GM12878 (cell line): ENCODE measurements at places on chromosomes 16 and 17. TPM values are rescaled to one million over a fixed set of nuclear protein-coding genes. Genes with fewer than 3 reads are reported as not detected.

The CTDNEP1 gene
- 21.0 and 26.7 TPM in 2 replicates for polyA plus RNA-seq

- H3K4me3 ChIP-seq: no peak overlapping the region
- H3K36me3 ChIP-seq: no peaks in the 10 kb centered on the region
- no peak overlapping the region for H3K27ac ChIP-seq
- H3K27me3 ChIP-seq: no peaks in the 10 kb centered on the region
Observed at GRCh38 chr16:66899945-66900710, 18.6 kb downstream of the CDH16 start.

GRCh38 chr17:29115961-29116803, 64.0 kb downstream of the MYO18A start:
- H3K27ac ChIP-seq: no peak overlapping the region
- no peak for DNase-seq
- no peak overlapping the region for H3K4me3 ChIP-seq
- H3K27me3 ChIP-seq: no peaks in the 10 kb centered on the region

The MPO gene
- 0.09 and 0.11 TPM in 2 replicates for polyA plus RNA-seq

DNA sequence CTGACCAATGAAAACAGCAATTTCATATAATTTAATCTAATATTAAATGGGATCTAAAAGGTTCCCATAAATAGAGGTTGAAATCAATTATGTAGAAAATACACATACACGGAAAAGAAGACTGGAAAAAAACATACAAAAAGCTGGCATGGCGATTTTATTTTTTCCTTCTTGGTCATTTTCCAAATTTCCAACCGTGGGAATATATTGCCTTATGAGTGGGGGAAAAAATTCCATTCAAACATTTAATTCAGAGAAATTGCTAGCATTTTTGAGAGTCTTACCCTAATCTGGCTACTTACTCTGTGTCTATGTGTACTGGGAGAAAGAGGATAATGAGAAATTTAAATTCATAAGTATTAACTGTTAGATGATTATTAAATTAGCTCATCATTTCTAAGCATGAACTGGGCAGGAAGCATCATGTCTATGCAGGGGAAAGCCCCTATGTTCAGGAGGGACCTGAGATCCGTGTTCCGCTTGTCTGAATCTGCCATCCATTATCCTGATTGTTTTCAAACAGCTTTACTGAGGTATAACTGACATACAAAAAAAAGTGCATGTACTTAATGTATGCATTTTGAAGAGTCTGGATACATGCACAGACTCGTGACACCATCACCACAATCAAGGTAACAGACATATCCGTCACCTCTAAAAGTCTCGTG, 145.2 kb downstream of the XYLT1 start:
- DNase-seq: no peak
- no peaks in the 10 kb centered on the region for H3K36me3 ChIP-seq
- H3K4me1 ChIP-seq: no peaks in the 10 kb centered on the region
- H3K27ac ChIP-seq: no peak overlapping the region
- no peaks in the 10 kb centered on the region for H3K27me3 ChIP-seq

The COQ7 gene
- polyA plus RNA-seq: 15.0 and 19.7 TPM in 2 replicates

DNA sequence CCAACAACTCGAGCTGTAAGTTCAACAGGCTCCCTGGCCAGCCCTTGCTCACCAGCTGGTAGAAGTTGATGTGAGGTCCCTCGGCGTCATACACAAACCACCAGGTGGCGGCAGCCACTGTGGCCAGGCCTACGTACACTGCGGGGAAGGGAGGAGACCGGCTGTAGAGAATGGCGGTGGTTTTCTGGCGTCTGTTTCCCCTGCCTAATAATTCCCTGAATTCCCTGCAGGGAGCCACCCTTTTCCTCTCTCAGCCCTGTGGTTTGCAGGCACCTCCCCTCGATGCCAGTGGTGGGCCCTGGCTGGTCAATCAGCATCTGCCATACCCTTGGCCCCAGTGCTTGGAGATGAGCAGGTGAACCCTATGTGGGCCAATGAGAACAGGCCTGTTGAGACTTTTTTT, 18.9 kb upstream of the P2RX1 start:
- H3K4me1 ChIP-seq: no peaks in the 10 kb centered on the region
- H3K36me3 ChIP-seq: peaks cover 21% of the 10 kb centered on the region
- no peak overlapping the region for H3K27ac ChIP-seq
- DNase-seq: no peak
- H3K27me3 ChIP-seq: no peaks in the 10 kb centered on the region
- no peak overlapping the region for H3K4me3 ChIP-seq

DNA sequence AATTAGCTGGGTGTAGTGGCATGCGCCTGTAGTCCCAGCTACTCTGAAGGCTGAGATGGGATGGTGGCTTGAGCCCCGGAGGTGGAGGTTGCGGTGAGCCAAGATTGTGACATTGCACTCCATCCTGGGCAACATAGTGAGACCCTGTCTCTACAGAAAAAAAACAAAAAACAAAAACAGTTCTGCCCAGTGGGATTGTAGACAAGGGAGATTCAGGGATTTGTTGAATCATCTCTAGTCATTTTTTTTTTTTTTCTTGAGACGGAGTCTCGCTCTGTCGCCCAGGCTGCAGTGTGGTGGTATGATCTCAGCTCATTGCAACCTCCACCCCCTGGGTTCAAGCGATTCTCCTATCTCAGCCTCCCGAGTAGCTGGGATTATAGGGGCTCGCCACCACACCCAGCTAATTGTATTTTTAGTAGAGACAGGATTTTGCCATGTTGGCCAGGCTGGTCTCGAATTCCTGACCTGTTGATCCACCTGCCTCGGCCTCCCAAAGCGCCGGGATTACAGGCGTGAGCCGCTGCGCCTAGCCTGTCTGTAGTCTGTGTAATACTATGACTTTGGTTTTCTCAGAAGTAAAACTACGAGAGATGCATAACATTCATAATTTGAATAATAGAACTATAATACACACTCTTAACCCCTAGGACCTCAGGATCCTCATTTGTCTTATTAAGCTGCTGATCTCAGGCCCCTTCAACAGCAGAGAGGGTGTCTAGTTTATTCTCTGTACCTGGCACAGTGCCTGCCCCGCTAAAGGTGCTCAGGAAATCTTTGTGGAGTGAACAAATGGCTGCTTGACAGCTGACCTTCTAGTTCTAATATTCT, 1.4 kb downstream of the TEN1 start:
- H3K36me3 ChIP-seq: no peaks in the 10 kb centered on the region
- peak overlapping the region; percentile 87 for H3K4me3 ChIP-seq
- H3K27ac ChIP-seq: peak overlapping the region; percentile 99
- DNase-seq: no peak
- H3K27me3 ChIP-seq: no peaks in the 10 kb centered on the region

The CCL14 gene
- polyA plus RNA-seq: not detected in 2 replicates

The TBC1D3I gene
- 0.12 TPM in 1 of 2 replicates, not detected in the other for polyA plus RNA-seq

The DBF4B gene
- 13.2 and 17.3 TPM in 2 replicates for polyA plus RNA-seq

GRCh38 chr17:75250009-75250471, 11.4 kb downstream of the GGA3 start:
- peaks cover 27% of the 10 kb centered on the region for H3K4me1 ChIP-seq
- H3K27ac ChIP-seq: peak overlapping the region; percentile 70
- peak; percentile 79 for DNase-seq
- H3K27me3 ChIP-seq: no peaks in the 10 kb centered on the region

DNA sequence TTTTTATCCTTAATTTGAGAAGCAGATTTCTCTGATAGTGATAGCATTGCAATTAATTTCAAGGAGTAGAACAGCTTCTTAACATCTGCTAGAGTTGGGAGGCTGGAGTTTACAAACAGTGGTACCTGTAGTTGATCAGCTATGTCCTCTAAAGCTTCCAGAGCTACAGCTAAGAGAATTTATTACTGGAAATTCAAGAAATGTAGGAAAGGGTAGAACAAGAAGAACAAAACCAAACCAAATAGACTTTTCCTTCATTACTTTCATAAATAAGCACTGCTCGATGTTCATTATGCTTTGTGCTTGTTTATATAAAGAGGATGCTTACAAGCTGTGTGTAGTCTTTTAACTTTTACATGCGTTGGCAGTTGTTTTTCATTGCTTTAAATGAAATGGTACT, 333.6 kb upstream of the TBX2 start:
- H3K4me1 ChIP-seq: no peaks in the 10 kb centered on the region
- no peaks in the 10 kb centered on the region for H3K36me3 ChIP-seq
- no peak overlapping the region for H3K27ac ChIP-seq
- no peaks in the 10 kb centered on the region for H3K27me3 ChIP-seq
- H3K4me3 ChIP-seq: no peak overlapping the region

- H3K4me3 ChIP-seq: no peak overlapping the region
- peaks cover 13% of the 10 kb centered on the region for H3K36me3 ChIP-seq
- no peaks in the 10 kb centered on the region for H3K27me3 ChIP-seq
- no peak overlapping the region for H3K27ac ChIP-seq
- DNase-seq: no peak
Observed at GRCh38 chr16:2517954-2518605, 2.1 kb upstream of the AMDHD2 start.

DNA sequence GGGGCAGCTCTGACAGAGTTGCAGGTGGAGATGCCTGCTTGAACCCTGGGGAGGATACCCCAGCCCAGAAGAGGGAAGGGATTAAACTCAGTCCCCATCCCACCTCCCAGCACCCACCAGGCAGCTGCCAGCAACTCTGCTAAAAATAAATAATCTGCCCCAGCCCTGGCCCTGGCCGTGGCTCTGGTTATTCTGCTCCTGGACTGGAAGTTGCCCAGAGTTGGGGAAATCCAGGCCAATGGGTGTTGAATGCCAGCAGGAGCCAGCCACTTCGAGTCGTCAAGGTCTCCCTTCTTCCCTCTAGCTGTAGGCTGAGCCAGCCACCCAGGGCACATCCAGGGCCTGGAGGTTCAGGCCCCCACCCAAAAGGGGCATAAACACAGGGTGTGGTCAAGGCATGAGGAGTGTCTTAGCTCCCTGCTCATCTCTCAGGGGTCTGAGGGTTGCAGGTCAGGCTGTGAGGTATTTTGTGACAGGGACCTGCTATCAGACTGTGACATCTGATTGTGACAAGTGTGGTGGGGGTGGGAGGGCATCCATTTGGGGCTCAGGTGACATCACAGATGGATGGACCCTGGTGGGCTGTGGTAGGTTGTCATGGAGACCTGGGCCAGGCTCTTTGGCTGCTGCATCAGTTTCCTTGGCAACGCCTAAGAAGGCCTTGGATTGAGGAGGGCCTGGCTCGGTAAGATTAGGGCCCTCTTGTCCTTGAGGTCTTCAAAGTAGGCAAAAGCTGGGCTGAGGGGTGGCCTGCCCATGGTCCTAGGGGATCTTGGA, 1.0 kb upstream of the RRAD start:
- H3K4me3 ChIP-seq: no peak overlapping the region
- no peak overlapping the region for H3K27ac ChIP-seq
- no peak for DNase-seq
- no peaks in the 10 kb centered on the region; the same call in none of the 2 replicates for H3K27me3 ChIP-seq

- no peak for DNase-seq
- H3K4me1 ChIP-seq: no peaks in the 10 kb centered on the region
- H3K36me3 ChIP-seq: no peaks in the 10 kb centered on the region
- no peak overlapping the region for H3K27ac ChIP-seq
Observed at GRCh38 chr16:7503666-7504065, 171.0 kb downstream of the RBFOX1 start.

GRCh38 chr17:44132275-44132821, 8.9 kb upstream of the HDAC5 start:
- peak overlapping the region; percentile 19 for H3K27ac ChIP-seq
- H3K4me3 ChIP-seq: no peak overlapping the region
- H3K27me3 ChIP-seq: no peaks in the 10 kb centered on the region
- no peaks in the 10 kb centered on the region for H3K36me3 ChIP-seq

DNA sequence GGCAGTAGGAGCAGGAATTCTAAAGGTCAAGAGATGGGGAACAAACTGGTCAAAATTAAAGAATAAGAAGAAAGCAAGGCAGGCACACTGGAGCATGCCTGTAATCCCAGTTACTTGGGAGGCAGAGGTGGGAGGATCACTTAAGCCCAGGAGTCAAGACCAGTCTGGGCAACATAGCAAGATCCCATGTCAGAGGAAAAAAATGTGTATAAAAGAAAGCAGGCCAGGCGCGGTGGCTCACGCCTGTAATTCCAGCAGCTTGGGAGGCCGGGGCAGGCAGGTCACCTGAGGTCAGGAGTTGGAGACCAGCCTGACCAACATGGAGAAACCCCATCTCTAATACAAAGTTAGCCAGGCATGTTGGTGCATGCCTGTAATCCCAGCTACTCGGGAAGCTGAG, 43.9 kb downstream of the ZNF207 start:
- DNase-seq: no peak
- no peaks in the 10 kb centered on the region for H3K36me3 ChIP-seq
- H3K4me1 ChIP-seq: no peaks in the 10 kb centered on the region
- no peaks in the 10 kb centered on the region for H3K27me3 ChIP-seq
- H3K27ac ChIP-seq: no peak overlapping the region

GRCh38 chr16:49756775-49757558, 98.9 kb downstream of the ZNF423 start:
- peaks cover 2% of the 10 kb centered on the region for H3K27me3 ChIP-seq
- no peak overlapping the region for H3K27ac ChIP-seq
- H3K4me1 ChIP-seq: no peaks in the 10 kb centered on the region
- H3K36me3 ChIP-seq: no peaks in the 10 kb centered on the region
- H3K4me3 ChIP-seq: no peak overlapping the region
- no peak for DNase-seq

The ACSM3 gene
- 7.3 and 7.9 TPM in 2 replicates for polyA plus RNA-seq

GRCh38 chr16:58859958-58860669, 126.0 kb upstream of the GOT2 start:
- no peaks in the 10 kb centered on the region for H3K36me3 ChIP-seq
- H3K4me1 ChIP-seq: no peaks in the 10 kb centered on the region
- H3K4me3 ChIP-seq: no peak overlapping the region
- DNase-seq: no peak

The NIP7 gene
- polyA plus RNA-seq: 56.7 and 59.1 TPM in 2 replicates

- H3K4me1 ChIP-seq: no peaks in the 10 kb centered on the region
- H3K36me3 ChIP-seq: peaks cover 46% of the 10 kb centered on the region
- H3K4me3 ChIP-seq: no peak overlapping the region
- H3K27ac ChIP-seq: no peak overlapping the region
- H3K27me3 ChIP-seq: no peaks in the 10 kb centered on the region
- no peak for DNase-seq
Observed at GRCh38 chr16:28100810-28101532, 37.5 kb upstream of the GSG1L start.

DNA sequence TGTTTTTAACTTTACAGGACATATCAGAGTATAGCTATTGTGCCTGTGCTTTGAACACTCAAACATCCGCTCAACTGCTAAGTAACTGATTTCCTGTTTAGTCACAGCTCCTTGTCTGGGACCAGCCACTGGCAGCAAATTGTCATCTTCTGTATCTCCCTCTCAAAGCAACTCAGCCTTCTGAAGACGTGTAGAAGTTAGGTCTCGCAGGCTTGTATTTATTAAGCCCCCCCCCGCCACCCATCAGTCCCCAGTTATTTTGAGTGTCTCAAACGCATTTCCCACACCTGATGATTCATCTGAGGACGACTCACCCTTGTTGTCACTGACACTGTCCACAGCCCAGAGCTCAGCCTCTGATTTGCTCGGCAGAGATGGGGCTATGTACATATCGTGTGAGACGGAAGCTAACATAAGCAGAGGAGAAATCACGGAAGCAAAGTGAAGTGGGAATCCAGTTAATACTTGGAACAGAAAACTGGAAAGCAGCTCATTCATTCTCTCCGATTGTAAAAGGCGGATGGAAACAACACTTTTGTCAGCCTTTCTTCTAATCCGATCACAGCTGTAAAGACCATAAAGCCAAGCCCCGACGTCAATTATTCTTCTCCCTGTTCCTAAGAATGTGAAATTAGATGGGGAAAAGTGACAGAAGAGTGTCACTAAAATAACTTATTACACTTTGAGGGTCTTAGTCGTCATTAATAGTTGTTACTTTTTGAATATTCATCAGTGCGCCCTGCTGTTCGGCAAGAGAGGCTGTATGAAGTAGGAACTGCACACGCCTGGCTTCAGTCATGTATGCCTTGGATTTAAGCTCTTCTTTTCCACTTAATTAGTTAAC, 64.2 kb downstream of the PITPNC1 start:
- H3K4me1 ChIP-seq: peaks cover 9% of the 10 kb centered on the region
- DNase-seq: no peak
- H3K27me3 ChIP-seq: no peaks in the 10 kb centered on the region
- peaks cover 9% of the 10 kb centered on the region; the same call in 1 of the 2 replicates for H3K36me3 ChIP-seq
